ENCODE measurements at places on chromosomes 6 and 20. TPM values are rescaled to one million over a fixed set of nuclear protein-coding genes. Genes with fewer than 3 reads are reported as not detected.

Gene IL17F
- total RNA-seq = not detected

Gene HINT3
- 19.3 TPM for total RNA-seq

Gene PYGB
- 171 TPM for total RNA-seq

Gene HUS1B
- total RNA-seq = 0.79 TPM

Gene TTLL9
- total RNA-seq = 0.37 TPM

All from chondrocyte (in vitro differentiated cells).